Aorta (tissue), 5 donors: ENCODE measurements at places on chromosomes 3 and 15. TPM values are rescaled to one million over a fixed set of nuclear protein-coding genes. Genes with fewer than 3 reads are reported as not detected.

GRCh38 chr3:155282385-155283091 is 10.9 kb downstream of the STRIT1 start:
- no peaks in the 10 kb centered on the region for H3K36me3 ChIP-seq
- no peak overlapping the region for H3K4me3 ChIP-seq

DNA sequence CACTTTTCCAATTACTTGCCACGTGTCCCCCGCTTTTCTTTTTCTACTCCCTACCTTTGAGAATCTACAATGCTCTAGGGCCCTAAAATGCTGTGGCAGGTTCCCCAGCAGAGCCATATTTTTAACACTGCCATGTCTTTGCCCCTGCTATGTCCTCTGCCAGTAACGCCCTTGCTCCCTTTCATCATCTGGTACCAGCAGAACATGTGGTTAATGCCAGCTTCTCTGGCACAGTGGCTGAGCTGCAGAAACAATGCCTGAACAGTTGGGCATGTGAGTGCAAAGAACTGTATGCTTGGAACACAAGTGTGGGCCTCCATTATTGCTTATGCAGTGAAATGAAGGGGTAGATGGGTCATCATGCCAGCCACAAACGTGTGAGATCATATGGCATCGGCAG is 287.6 kb downstream of the NEK10 start:
- H3K27ac ChIP-seq, result no peak overlapping the region
- no peaks in the 10 kb centered on the region for H3K27me3 ChIP-seq
- no peaks in the 10 kb centered on the region for H3K36me3 ChIP-seq
- no peak overlapping the region for H3K4me3 ChIP-seq
- H3K4me1 ChIP-seq, result peaks cover 3% of the 10 kb centered on the region

DNA sequence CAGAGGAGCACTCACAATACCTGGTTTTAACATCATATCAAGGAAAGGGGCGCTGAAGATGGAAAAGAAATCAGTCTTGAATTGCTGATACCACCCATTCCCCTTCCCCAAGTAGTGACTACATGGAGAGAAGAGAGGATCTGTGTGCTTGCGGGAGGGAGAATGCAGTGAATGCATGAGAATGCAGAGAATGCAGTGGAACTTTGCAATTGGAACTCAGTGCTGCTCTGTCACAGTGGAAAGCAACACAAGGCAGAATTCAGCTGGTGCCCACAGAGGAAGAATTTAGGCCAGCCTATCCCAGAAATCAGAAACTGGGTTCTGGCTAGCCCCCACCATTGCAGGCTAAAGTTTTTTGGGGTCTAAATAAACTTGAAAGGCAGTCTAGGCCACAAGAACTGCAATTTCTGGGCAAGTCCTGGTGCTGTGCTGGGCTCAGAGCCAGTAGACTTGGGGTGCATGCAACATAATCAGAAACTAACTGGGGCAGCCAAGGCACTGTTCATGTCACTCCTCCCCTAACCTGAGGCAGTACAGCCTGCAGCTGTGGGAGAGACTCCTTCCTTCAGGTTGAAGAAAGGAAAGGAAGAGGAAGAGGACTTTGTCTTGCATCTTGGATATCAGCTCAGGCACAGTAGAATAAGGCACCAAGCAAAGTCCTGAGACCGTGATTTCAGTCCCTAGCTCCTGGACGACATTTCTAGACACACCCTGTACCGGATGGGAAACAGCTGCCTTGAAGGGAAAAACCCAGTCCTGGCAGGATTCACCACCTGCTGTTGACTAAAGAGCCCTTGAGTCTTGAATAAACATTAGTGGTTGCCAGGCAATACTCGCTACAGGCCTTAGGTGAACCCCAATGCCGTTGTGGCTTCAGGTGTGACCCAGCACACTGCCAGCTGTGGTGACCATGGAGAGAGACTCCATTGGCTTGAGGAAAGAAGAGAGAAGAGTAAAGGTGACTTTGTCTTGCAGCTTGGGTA is 329.3 kb downstream of the TBL1XR1 start:
- H3K4me3 ChIP-seq, result no peak overlapping the region
- H3K4me1 ChIP-seq, result no peaks in the 10 kb centered on the region
- DNase-seq, result no peak
- H3K27me3 ChIP-seq, result no peaks in the 10 kb centered on the region

SPATA12 gene
- total RNA-seq, result not detected

- DNase-seq, result no peak
- H3K4me3 ChIP-seq, result no peak overlapping the region
- H3K4me1 ChIP-seq, result no peaks in the 10 kb centered on the region
- no peaks in the 10 kb centered on the region for H3K27me3 ChIP-seq
- H3K36me3 ChIP-seq, result no peaks in the 10 kb centered on the region
- no peak overlapping the region for H3K27ac ChIP-seq
Observed at GRCh38 chr15:39543651-39544050, 37.2 kb upstream of the THBS1 start.
